GM23338 (cell line): ENCODE measurements at places on chromosomes 3 and 15. TPM values are rescaled to one million over a fixed set of nuclear protein-coding genes. Genes with fewer than 3 reads are reported as not detected.

The SPTBN5 gene
- polyA plus RNA-seq, result 0.31 and 0.57 TPM in 2 replicates

The EPHB1 gene
- polyA plus RNA-seq, result 2.7 and 3.1 TPM in 2 replicates

The CCDC39 gene
- 1.6 and 2.6 TPM in 2 replicates for polyA plus RNA-seq

The CACNA2D2 gene
- polyA plus RNA-seq, result 4.7 and 5.4 TPM in 2 replicates

DNA sequence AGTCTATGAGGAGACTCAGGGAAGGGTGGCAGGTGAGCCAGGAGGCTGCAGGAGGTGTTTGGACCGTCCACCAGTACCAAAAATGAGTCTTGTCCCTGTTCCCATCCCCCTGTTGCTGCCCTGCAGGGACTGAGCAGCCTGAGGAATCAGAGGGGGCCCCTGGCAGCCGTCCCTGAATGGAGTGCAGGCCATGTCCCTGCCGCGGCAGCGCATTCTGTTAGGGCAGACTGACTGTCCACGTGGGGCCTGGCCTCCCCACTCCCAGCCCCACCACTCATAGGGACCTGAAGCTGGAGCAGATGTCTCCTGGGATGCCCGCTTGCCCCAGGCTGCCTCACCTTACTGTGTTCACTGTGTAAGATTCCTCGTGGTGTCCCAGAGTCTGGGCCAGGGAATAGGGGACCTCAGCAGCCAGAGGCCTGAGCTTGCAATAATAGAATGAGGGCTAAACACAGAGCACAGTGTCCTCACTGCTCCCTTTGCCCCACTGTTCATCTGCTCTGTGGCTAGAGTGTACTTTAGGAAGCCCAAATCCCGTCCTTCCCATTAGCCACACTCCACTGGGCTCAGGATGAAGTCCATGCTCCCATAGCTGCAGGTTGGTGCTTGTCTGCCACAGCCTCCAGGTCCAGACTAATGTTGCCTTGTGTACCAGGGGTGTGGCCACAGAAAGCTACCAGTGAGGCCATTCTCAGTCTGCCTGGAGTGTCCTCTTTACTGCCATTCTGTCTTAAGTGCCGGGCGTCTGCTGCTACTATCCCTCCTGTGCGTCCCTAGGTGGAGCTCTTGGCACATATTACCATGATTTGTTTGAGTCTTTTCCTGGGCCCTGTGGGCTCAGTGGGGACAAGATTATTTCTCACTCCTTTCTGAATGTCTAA is 63.2 kb downstream of the HCN4 start:
- DNase-seq, result peak; percentile 89

DNA sequence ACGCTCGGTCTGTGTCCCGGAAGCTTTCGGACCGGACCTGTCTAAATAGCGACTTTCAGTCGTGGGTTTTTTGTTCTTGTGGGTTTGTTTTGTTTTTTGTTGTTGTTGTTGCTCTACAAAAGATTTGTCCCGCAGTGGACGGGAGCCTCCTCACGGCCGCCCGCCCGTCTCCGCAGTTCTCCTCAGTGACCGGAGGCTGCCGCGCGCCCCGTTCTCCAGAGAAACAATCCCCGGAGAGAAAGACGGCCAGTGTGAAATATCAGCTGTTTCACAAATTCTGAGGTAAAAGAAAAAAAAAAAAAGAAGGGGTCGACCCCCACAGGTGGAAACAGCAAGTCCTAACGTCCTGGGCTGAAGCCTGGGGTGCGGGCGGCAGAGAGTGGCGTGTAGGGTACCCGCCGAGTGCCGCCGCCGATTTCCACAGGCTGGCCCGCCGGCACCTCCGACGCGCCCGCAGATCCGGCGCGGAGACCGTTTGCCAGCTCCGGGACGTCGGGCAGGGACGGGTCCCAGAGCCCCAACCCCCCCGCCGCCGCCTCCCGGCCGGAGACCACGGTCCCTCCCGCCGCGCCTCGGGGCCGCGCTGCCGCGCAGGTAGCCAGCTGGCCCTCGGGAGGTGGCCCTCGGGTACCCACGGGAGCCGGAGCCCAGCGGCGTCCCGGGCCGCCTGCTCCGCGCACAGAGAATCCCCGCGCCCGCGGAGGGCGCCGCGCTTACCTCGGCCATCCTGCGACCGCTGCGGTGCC is 478 bp downstream of the BNC1 start:
- DNase-seq, result peak; percentile 42

- DNase-seq, result no peak
Observed at GRCh38 chr15:98003518-98003917, 43.0 kb downstream of the ARRDC4 start.

GRCh38 chr3:178597371-178597770 is 61.1 kb downstream of the KCNMB2 start:
- no peak for DNase-seq

DNA sequence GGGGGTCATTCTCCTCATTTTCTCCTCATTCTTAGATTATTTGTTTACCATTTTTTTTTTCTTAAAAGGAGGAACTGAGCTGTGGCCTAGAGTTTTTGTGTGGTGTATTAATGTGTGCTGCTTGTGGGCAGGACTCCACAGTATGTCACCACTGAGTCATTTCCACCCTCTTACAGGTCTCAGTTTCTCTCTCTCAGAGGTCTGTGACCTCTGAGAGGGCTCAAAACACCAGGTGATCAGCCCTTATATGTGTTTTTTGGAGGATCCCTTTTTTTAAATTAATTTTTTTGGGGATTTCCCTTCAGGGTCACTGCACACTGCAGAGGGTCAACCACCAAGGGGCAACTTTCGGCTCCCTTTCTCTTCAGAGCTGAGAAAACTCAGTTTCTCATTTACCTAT is 166.4 kb downstream of the SUCNR1 start:
- no peak for DNase-seq

GRCh38 chr3:45477838-45478237 is 89.5 kb downstream of the LARS2 start:
- DNase-seq, result no peak

DNA sequence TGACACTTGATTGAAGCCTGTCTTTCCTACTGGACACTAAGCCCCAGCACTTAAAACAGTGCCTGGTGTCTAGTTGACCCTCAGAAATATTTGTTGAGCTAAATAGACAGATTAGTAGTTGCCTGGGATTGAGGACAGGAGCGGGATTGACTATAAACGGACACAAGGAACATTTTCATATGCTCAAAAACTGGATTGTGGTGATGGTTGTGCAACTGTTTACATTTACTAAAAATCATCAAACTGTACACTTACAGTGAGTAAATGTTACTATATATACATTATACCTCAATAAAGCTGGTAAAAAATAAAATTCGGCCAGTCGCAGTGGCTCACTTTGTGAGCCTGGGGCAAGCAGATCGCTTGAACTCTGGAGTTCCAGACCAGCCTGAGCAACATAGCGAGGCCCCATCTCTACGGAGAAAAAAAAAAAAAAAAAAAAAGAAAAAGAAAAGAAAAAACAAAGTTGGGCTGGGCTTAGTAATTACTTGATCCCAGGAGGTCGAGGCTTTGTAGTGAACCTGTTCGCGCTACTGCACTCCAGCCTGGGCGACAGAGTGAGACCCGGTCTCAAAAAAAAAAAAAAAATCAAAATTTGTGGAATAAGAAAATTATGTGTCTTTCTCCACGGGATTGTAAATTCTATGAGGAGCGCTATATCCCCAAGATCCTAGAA is 632 bp upstream of the IDH3A start:
- DNase-seq, result peak; percentile 33

DNA sequence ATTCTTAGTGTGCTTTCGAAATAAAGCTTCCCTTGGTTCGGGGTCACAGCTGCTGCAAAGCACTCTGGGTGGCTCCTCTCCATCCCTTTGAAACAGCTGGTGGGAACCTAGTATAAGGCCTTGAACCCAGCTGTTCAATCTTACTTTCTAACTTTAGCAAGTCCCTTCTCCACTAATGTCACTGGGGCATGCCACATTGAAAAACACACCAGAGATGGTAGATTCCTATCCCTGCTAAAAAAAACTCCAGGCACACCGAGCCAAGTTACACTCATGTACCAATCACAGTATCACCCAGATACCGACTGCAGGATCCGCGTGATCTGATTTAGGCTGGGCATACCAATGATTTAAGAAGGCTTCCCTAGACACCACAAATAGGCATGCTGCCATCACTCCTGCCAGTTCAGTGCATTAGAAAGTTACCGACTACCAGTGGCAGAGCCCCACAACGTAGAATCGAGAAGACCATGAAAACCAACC is 65.0 kb downstream of the WWTR1 start:
- DNase-seq, result no peak
